ENCODE measurements at places on chromosomes 3 and 15.

DNA sequence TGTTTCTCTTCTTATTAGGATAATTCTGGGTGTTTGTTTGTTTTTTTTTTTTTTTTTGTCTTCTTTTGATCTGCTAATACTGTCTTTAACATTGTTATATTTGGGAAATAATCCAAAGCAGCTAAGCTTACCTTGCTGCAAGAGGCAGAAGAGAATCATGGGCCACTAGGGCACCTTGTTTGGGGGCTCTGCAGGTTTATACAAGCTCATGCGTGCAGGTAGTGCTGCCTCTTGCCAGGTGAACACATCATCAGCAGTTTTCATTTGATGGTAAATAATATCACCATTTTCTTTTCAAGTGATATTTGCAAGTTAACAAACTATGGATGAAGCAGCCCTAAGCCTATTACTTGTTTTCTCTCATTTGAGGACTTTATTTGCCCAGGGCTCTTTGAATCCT lies 37.9 kb downstream of the MAP3K13 start:
- DNase-seq, result peak; percentile 6

GRCh38 chr15:78682004-78682651 lies 41.1 kb upstream of the CHRNB4 start:
- DNase-seq, result no peak

- DNase-seq, result peak; percentile 59
Observed at GRCh38 chr3:126134219-126134975, 46.0 kb downstream of the ALDH1L1 start.

- DNase-seq, result peak; percentile 86
Observed at GRCh38 chr3:128369881-128370642, 96.6 kb downstream of the DNAJB8 start.

DNA sequence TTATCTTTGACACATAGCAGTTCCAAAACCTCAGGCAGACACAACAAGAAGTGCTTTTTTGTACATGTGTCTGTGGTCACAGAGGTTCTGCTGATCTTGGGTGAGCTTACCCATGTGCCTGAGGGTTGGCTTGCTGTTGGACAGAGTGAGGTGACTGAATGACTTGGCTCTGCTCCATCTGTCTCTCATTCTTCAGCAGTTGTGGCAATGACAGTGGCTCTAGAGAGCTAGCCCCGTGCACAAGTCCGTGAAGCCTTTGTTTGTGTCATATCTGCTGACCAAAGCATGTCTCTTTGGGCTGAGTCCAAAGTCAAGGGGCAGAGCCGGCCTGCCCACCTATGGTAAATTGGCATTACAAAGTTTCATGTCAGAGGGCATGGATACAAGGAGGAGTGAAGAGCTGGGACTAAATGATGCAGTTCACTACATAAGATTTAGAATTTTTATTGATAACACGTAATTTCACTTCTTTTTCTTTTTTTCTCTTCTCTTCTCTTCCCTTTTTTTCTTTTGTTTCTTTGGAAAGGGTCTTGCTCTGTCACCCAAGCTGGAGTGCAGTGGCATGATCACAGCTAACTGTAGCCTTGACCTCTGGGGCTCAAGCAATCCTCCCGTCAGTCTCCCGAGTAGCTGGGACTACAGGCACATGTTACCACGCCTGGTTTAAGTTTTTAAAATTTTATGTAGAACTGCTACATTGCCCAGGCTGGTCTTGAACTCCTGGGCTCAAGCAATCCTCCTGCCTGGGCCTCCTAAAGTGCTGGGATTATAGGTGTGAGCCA lies 77.9 kb downstream of the ITPR1 start:
- DNase-seq, result no peak

DNA sequence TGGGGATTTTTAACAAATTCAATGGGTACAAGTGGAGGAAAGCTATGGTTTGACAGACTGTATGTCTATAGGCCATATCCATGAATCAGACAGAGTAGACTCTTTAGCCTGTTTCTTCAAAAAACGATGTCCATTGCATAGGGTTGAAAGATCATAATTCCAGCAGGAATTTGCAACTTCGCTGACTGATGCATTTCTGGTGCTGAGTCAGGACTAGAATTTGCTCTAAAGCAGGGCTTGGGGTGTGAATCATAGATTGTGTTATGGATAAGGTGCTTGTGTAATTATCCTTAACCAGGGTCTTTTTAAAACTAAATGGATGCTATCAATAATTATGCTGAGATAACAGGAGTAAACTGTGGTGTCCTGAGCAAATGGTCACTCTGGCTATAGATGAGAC lies 200.4 kb upstream of the TBC1D5 start:
- no peak for DNase-seq

- DNase-seq, result no peak
Observed at GRCh38 chr3:158463556-158463955, 107.4 kb upstream of the MLF1 start.

- DNase-seq, result no peak
Observed at GRCh38 chr3:127674101-127674721, 1.5 kb downstream of the ABTB1 start.

GRCh38 chr3:187136337-187136736 lies 3.0 kb downstream of the RPL39L start:
- DNase-seq, result no peak

Data from NCI-H2171 (cell line).